ENCODE measurements at places on chromosomes 16 and 17.

GRCh38 chr17:42526031-42526444 lies 10.0 kb upstream of the NAGLU start:
- no peak for DNase-seq

GRCh38 chr16:27723711-27724481 lies 174.0 kb downstream of the KATNIP start:
- no peak for DNase-seq

DNA sequence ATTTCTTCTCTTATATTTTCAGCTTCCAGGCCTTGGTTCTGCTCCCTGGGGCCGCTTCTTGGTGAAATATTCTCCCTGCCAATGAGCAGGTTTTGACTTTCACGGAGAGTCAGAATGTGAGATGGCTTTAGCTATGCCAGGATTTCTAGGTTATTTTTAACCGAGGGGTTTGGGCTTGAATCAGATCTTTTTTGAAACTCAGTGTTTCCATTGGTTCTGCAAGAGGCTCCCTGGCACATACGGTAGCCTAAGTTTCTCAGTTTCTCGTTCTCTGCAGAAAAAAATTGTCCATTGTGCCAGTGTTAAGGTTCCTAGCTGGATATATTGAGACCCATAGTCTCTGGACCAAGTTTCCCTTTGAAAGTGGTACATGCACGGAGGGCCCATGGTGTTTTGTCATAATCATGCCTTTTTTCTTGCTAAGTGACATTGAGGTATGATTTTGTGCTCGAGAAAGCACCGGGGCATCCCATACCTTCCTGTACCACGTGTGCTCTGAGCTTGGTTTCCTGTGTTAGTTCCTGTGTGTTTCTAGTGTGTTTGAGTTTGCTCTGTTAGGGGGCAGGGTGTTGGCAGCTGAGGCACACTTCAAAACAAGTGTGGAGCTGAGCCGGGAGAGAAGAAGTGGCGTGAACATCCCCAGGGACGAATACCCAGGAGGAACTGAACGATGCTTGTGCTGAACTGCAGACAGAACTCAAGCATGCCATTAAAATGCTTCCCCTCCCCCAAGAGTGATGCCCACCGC lies 127.2 kb downstream of the HS3ST3B1 start:
- peak; percentile 89 for DNase-seq

GRCh38 chr17:13415871-13416416 lies 185.8 kb downstream of the HS3ST3A1 start:
- no peak for DNase-seq

- DNase-seq, result peak; percentile 94
These were observed 68.1 kb upstream of the ZNF750 start for GRCh38 chr17:82907797-82908542.

GRCh38 chr16:81680444-81681275 lies 98.4 kb upstream of the PLCG2 start:
- DNase-seq, result no peak

DNA sequence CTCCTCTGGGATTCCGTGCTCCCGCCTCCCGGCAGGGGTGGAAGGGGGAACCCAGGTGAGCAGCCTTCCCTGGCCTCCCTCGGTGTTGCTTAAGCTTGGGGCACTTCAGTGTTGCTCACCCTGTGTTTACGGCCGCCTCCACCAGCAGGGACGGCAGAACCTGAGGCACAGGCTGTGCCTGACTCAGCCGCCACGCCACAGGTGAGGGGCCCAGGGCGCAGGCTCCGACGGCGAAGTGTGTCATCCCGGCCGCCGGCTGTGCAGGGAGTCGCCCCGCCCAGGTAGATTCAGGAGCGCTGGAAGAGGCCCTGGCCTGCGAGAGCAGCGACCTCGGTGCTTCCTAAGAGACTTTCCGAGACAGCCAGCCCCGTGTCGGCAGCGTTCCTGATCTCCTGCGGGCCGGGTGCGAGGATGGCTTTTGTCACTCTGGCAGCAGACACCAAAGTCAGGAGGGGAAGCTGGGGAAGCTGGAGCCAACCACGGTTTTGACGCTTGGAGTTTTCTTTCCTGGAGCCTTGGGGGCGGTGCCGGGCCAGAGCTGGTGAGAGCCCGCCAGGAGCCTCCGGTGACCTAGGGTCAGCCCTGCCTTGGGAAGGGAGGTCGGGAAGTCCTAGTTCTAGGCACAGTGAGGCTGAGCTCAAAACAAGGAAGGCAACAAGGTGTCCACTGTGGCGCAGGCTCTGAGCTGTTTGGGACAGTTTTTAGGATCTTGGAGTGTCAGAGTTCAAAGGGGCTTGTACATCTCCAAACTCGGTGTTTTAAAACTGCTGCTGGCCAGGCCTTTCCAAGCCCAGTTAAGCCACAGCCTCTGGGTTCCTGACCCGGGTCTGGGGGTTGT lies 2.1 kb downstream of the GSE1 start:
- DNase-seq, result no peak

DNA sequence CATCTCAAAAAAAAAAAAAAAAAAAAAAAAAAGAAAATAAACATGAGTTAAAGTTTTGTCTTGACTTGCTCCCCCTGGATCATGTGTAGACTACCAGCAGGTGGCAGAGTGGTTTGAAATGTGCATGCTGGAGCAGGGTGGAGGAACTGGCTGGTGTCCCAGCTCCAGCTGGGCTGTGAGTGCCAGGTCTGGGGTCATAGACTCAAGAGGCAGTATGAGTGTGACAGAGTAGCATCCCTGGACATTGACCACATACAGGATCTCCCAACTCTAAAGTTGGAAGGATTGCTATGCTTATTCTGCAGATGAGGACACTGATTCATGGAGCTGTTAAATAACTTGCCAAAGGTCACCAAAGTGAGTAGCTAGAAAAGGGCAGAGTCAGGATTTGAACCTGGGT lies 198.0 kb upstream of the MPHOSPH6 start:
- peak; percentile 11 for DNase-seq
